ENCODE measurements at places on chromosomes 5 and 9.

GRCh38 chr5:60671899-60672692, 27.9 kb downstream of the DEPDC1B start:
- no peak for DNase-seq

- no peak for DNase-seq
These were observed 42.3 kb upstream of the NOTCH1 start for GRCh38 chr9:136587944-136588662.

DNA sequence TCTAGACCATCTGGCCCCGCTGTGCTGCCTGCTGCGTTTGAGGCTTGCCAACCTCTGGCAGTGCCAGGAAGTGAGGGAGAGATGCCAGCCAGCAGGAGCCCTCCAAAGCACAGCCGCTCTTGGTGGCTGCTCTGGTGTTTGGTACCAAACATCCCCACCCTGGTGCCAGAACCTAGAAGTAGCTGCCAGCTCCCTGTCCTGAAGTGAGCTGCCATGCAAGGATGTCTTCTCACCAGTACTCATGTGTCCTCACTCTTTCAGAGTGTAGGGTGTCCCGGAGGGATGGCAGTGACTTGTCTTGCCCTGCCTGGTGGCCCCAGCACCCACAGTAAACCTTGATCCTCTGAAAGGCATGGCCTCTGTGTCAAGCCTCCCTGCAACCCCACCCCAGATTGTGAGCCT, 43.4 kb downstream of the AMBP start:
- no peak for DNase-seq

DNA sequence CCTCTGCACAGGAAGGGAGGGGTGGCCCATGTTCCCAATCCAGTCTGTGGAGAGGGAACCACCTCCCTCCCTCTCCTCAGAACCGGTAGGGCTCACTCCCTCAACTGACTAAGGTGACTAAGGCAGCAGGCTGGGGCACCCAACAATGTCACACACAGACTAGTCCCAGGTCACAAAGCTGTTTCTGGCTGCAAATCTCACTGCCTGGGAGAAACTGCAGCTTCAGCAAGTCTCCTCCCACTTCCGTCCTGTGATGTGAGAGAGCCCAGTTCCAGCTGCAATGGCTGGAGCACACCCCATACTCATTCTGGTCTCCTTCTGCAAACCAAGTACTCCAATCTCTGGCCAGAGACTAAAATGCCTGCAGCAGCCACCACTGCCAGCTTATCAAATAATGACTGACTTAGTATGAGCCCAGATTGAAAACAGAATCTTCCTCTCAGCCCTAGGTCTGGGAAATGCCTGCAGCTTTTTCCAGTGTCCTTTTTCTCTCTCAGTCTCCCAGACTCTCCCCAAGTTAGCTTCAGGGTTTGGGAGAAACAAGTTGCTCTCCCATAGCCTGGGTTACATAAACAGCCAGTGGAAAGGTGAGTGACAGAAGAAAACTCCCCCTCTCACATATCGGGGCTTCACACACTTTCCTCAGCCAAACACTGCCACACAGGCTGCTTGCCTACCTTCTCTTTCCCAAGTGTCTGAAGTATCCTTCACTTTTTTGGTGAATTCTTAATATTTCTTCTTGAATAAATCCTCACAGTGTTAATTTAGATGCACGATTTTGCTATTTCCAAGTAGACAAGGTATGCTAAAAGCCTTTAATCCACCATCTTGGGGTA, 247.4 kb upstream of the RASA1 start:
- DNase-seq = peak; percentile 47

DNA sequence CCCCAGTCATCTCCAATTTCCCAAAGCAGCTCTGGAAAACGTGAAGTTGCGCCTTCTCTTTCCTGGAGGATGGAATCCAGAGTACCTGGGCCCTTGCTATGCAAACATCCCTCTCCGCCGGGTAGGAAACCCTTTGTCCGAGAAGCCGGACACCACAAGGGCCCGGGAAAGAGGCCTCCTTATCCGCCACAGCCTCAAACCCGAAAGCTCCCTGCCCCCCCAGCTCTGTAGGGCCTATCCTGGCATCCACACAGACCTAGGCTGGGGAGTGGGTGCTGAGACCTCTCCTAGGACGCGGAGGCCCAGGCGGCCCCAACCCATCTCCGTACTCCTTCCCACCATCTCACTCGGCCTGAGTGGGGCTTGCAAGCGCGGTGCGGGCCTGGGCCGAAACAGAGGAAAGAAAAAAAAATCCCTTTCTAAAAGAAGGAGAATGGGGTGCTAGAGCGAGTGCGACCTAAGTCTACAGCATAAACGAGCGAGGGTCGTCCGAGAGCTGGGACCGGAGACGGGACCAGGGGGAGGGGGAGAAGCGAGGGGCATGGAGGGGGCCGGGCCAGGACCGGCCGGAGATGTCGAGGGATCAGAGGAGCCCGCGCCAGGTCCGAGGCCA, 624 bp downstream of the FBXW11 start:
- DNase-seq = no peak

DNA sequence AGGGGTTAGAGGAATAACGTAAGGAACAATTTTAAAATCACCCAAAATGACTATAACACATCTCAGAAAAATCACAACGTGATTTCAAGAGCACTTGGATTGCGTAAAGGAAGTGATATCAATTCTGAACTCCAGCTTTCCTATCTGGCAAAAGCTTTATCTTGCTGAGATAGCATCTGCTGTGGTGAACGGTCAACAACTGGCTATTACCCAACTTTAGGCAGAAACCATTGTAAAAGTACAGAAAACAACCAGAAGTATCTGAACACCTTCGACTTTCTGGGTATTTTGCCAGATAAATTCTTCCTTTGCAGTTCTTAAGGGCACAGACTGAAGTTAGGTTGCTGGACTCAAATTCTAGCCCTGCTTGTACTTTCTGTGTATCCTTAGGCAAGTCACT, 9.2 kb downstream of the ABLIM3 start:
- DNase-seq = no peak

DNA sequence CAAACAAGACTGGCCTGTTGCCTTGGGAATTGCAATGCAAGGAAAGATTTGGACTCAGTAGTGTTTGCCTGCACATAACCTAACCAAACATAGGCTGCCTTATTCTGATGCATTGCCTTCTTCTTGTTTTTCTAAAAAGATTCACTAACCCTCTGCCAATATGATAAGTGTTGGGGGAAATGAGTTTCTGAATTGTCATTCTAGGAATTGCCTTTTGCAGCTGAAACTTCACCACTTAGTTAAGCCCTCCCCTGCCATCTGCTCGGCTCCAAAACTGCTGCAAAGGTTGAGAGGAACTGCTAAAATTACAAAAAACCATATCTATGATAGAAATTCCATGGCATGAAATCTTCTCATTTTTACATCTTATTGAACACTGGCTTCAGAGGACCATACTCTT, 41.6 kb upstream of the SPATA31D4 start:
- no peak for DNase-seq

- no peak for DNase-seq
These were observed 282.4 kb upstream of the ADAMTS16 start for GRCh38 chr5:4857761-4858160.

GRCh38 chr5:69367697-69368279, 1.5 kb downstream of the AK6 start:
- DNase-seq = no peak

- no peak for DNase-seq
These were observed 60.2 kb downstream of the TSTD2 start for GRCh38 chr9:97572892-97573365.

GRCh38 chr5:127564002-127564769, 46.7 kb downstream of the PRRC1 start:
- no peak for DNase-seq

DNA sequence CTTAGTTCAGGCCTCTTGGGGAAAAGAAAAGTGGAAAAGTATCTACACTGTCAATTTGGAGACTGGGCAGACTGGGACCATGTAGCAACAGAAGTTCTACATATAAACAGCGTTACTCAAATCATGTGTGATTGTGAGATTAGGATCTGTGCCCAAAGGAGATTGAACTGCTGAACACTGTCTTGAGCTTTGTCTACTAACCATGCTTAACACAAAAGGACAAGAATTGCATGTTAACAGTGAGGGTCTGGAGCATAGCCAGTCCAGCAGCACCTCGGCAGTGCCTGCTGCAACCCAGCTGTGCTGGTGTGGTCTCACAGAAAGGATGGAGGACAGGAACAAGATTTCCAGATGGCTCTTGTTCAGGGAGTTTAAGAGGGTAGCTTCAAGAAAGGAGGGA, 5.7 kb downstream of the PAM start:
- DNase-seq = no peak

DNA sequence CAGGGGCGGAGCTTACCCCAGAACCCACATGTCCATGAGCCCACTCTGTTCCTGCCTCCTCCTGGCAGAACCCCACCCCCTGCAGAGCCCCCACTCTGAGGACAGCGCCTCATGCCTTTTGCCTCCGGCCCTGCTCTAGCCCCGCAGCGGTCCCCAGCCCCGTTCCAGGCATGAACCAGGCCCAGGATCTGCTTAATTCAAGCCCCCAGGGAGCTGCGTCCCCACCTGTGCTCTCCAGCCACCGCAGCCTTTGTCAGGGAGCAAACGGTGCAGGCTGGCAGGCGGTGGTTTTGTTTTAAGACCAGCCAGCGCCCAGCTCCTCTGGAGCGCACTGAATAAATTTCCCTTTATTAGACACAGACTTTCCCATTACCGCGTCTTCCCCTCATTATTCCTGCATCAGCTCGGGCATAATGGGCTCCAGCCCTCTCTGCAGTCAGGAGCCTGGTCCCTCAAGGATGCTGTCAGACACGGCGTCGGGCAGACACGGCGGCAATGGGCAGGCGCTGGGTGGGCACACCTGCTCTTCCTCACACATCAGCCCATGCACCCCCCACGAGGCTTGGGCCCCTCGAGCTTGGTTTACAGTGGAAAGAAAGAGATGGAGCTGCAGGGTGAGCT, 137.6 kb downstream of the OLFM1 start:
- DNase-seq = no peak

DNA sequence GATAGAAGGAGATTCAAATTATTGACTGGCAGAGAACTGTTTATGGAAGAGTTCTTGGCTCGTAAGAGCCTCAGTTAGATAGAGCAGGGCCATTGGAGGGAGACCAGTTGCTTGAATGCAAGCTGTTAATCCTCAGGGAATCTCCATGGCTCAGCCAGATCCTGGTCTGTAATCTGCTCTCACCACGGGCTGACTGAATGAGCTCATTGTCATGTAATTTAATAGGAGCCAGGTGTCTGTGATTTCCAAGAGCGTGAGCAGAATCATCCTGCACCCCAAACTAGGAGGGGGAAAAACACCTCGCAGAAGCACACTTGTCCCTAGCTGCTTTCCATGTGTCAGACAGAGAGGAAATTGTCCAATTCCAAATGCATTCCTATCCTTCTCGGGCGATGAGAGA, 19.1 kb upstream of the KCNMB1 start:
- no peak for DNase-seq
